Endothelial cell of coronary artery (primary cell): ENCODE measurements at places on chromosomes 1 and 21. TPM values are rescaled to one million over a fixed set of nuclear protein-coding genes. Genes with fewer than 3 reads are reported as not detected.

Gene WDR47
- total RNA-seq = 18.7 and 19.9 TPM in 2 replicates

Gene OR2L3
- not detected in 2 replicates for total RNA-seq

Gene PTPN7
- not detected in 2 replicates for total RNA-seq

Gene NR0B2
- not detected in 2 replicates for total RNA-seq

Gene SLC25A24
- total RNA-seq = 39.7 and 49.0 TPM in 2 replicates

Gene GJA9
- total RNA-seq = not detected in 2 replicates

Gene SLC44A3
- total RNA-seq = 0.27 and 0.28 TPM in 2 replicates

Gene CYP2J2
- total RNA-seq = 0.09 TPM in 1 of 2 replicates, not detected in the other

Gene AMPD1
- not detected in 2 replicates for total RNA-seq

Gene TCHHL1
- total RNA-seq = not detected in 2 replicates

Gene KRTAP21-3
- total RNA-seq = not detected in 2 replicates

Gene PUSL1
- 12.5 and 13.0 TPM in 2 replicates for total RNA-seq

Gene KCNK2
- under 0.01 TPM in 1 of 2 replicates, not detected in the other for total RNA-seq

Gene KLF17
- not detected in 2 replicates for total RNA-seq

Gene FLG
- not detected in 2 replicates for total RNA-seq

Gene ADGRL4
- 165 and 201 TPM in 2 replicates for total RNA-seq

Gene WNT9A
- total RNA-seq = 1.3 and 4.4 TPM in 2 replicates

Gene EFCAB14
- total RNA-seq = 43.3 and 49.1 TPM in 2 replicates

Gene CR1L
- not detected in 2 replicates for total RNA-seq

Gene RGS5
- 52.7 and 53.4 TPM in 2 replicates for total RNA-seq

Gene SELL
- total RNA-seq = 0.56 and 2.1 TPM in 2 replicates

Gene OR2AK2
- total RNA-seq = not detected in 2 replicates
